ENCODE measurements at places on chromosomes 5 and 9.

- DNase-seq = no peak
Observed at GRCh38 chr9:38337181-38337580, 55.3 kb upstream of the ALDH1B1 start.

DNA sequence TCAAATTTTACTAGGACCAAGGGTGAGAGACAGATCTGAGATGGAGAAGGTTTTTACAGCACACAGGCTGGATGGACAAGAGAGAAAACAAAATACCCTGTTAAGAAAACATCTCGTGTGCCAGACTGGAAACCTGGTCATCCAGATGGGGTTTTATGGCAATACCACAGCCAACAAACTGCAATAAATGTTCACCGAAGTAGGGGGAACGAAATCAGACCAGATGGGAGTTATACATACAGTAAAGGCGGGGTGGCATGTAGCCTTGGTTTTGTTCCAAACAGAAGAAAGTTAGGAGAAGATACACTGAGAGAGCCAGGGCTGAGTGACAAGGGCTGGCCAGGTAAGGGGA lies 63.3 kb downstream of the DCP2 start:
- DNase-seq = no peak

GRCh38 chr5:137648361-137648760 lies 87.5 kb downstream of the KLHL3 start:
- DNase-seq = no peak

- DNase-seq = no peak
Observed at GRCh38 chr9:87681271-87682061, 44.5 kb upstream of the CTSL start.

DNA sequence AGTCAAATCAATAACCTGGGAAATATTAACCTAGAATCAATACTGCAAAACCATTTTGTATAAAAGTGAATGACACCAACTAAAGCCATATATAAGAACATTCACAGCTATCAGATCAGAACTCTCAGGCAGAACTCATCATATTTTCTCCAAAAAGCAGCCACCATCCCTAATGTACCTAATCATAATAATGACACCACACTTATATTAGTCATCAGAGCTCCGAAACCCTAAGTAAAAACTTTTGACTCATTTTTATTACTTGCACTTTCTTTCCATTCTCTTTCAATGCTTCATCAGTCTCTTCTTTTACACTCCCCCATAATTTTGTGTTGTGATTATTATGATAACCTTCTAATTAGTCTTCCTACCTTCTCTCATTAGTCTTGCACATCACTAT lies 45.3 kb downstream of the INSL6 start:
- DNase-seq = no peak

DNA sequence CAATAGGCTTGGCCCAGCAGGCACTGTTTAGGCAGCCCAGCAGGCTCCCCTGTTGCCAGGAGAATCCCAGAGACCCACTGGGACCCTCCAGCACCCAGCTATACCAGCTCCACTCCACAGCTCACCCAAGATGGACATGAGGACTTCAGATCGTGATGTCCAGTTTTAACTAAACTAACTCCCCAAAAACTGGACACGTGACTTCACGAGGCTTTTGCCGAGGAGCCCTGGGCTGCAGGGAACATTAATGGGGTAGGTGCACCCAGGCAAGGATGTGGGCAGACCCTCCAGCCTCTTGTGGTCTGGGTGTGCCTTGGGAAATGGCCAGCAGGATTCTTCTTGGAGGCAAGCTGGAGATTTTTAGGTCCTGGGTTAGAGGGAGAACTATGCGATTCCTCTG lies 8.9 kb upstream of the NKD2 start:
- no peak for DNase-seq

DNA sequence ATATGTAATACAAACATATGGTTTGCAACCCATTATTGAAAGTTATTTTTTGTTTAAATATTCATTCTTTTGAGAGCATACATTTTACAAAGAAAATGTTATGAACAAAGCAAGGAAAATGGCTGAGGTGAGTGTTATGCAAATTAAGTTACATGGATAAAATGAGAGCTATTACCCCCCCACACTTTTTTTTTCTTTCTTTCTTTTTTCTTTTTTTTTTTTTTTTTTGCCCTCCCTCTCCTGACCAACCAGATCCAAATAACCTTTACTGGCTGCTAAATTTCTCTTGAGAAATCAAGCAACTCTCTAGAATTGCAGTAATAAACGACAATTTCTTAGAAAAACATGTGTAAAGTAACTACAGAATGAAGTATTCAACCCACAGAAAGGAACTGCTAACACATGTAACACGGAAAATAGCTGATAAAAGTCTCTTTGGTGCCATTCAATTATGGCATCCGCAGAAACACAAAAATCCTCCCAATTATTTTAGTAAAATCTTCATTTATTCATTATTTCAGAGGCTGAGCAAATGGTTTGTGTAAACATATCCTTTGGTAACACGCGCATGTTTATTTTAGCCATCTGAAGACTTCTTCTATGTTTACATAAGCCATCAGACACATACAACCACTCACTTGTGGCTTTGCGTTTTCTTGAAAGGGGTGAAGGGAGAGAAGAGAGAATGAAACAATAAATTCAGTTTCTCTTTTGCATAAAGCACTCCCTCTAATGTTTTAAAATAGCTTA lies 216.1 kb downstream of the NFIB start:
- no peak for DNase-seq
